ENCODE measurements at places on chromosomes 1 and 21. TPM values are rescaled to one million over a fixed set of nuclear protein-coding genes. Genes with fewer than 3 reads are reported as not detected.

TMEM9 gene
- total RNA-seq = 79.9 TPM

MSH4 gene
- 0.22 TPM for total RNA-seq

NPPA gene
- not detected for total RNA-seq

CAMSAP2 gene
- 27.6 TPM for total RNA-seq

HIVEP3 gene
- total RNA-seq = 0.69 TPM

ACOT11 gene
- 3.5 TPM for total RNA-seq

ZBTB48 gene
- 28.2 TPM for total RNA-seq

PGBD5 gene
- 18.4 TPM for total RNA-seq

AIRE gene
- not detected for total RNA-seq

ADAMTS5 gene
- 0.82 TPM for total RNA-seq

DLGAP3 gene
- 13.2 TPM for total RNA-seq

TFF2 gene
- not detected for total RNA-seq

ELF3 gene
- 15.6 TPM for total RNA-seq

DNAJC6 gene
- 3.7 TPM for total RNA-seq

UBXN10 gene
- total RNA-seq = 0.44 TPM

LRRC3 gene
- total RNA-seq = 5.9 TPM

AMY1B gene
- total RNA-seq = not detected

OR2T11 gene
- not detected for total RNA-seq

NES gene
- 138 TPM for total RNA-seq

LIPI gene
- not detected for total RNA-seq

NHLH1 gene
- 0.39 TPM for total RNA-seq

PRELP gene
- total RNA-seq = 0.19 TPM

PRDM16 gene
- total RNA-seq = 0.43 TPM

FAM72D gene
- 12.7 TPM for total RNA-seq

LY9 gene
- total RNA-seq = not detected

REN gene
- total RNA-seq = not detected

PLEKHA6 gene
- 17.0 TPM for total RNA-seq

COL11A1 gene
- total RNA-seq = 28.3 TPM

PRAMEF26 gene
- not detected for total RNA-seq

GCSAML gene
- total RNA-seq = not detected

DIO1 gene
- not detected for total RNA-seq

MRPL39 gene
- 45.0 TPM for total RNA-seq

SORT1 gene
- total RNA-seq = 69.6 TPM

IGFN1 gene
- not detected for total RNA-seq

Data from H1 (cell line).